ENCODE measurements at places on chromosomes 2 and 18.

GRCh38 chr2:54757500-54757899 is 34.0 kb downstream of the EML6 start:
- DNase-seq: no peak

- DNase-seq: no peak
These were observed 40.4 kb downstream of the FRZB start for GRCh38 chr2:182826064-182826463.

DNA sequence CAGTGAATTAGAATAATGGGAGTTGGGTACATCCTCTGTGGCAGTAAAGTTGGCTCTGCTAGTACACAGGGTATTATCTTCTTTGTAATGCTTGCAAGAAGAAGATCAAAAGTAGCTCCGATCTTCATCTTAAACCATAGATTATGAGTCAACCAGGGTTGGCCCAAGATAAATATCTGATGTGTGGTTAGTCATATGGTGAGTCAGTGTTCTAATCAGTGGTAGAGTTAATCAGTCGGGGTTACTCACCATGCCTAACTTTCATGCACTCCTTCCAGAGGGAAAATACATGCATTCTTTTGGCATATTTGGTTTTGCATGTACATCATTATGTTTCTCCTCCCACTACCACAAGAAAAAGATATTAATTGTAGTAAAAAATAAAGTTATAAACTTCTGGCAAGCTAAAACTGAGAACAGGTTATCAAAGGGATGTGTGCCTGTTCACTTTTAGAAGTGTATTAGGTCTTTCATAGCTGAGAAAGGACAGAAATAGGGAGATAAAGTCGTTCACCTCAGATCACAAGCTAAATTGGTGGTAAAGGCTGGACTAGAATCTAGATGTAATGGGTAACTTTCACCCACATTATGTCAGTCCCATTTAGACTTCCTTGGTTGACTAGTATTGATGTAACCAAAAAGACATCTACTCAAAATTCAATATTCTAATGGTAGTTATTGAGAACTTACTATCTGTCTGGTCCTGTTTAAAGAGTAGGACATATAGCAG is 684.4 kb downstream of the IRS1 start:
- DNase-seq: no peak

DNA sequence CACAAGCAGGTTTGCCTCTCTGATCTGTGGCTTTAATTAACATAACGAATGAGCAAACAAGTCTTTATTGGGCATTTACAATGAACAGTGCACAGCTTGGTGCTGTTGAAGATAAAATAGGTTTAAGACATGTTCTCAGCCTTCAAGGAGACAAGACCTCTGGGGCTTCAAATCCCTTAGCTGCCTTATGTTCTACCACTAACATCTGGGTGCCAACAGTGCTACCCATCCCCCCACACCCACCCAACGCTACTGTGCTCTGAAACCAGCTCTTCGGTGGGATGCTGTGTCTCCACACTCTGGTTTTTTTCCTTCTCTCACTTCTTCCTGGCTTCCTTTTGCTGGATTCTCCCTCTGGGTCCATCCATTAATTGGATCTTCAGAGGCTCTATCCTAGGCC is 14.1 kb upstream of the B3GNT2 start:
- DNase-seq: no peak

DNA sequence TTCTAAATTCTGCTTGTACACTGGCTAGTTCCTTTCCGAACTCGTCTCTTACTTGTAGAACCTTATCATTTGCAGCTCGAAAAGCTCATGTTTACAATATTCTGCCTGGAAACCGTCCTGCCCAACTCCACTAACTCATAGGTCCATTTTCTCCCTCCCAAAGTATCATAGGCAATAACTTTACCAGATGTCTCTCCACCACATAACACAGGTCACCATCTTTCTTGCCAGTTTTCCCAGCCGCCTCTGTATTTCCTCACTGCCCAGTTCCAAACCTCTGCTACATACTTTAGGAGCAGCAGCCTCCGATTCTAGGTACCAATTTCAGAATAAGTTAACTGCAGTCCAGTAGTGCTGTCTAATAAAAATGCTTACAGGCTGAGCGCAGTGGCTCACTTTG is 259.5 kb downstream of the GLI2 start:
- no peak for DNase-seq

- DNase-seq: no peak
These were observed 53.8 kb upstream of the ALPP start for GRCh38 chr2:232324778-232325177.

- DNase-seq: no peak
These were observed 32.4 kb upstream of the IL1R1 start for GRCh38 chr2:102110171-102110570.

DNA sequence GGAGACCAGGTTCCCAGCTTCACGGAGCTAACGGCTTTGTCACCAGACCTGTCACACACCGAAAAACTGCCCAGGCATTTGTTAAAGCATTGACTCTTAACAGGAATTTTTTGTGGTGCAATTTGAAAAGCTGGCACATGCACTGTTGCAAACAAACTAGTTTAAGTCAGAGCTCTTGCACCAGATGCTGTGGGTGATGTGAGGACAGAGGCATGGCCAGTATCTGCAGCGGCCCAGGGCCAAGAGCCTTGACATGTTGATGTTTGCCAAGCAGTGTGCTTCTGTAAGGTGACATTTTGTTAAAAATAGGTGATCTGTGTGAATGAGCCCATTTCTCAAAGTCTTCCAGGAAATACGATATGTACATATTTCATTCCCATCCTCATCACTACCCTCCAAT is 142.5 kb downstream of the MTCL1 start:
- DNase-seq: no peak

DNA sequence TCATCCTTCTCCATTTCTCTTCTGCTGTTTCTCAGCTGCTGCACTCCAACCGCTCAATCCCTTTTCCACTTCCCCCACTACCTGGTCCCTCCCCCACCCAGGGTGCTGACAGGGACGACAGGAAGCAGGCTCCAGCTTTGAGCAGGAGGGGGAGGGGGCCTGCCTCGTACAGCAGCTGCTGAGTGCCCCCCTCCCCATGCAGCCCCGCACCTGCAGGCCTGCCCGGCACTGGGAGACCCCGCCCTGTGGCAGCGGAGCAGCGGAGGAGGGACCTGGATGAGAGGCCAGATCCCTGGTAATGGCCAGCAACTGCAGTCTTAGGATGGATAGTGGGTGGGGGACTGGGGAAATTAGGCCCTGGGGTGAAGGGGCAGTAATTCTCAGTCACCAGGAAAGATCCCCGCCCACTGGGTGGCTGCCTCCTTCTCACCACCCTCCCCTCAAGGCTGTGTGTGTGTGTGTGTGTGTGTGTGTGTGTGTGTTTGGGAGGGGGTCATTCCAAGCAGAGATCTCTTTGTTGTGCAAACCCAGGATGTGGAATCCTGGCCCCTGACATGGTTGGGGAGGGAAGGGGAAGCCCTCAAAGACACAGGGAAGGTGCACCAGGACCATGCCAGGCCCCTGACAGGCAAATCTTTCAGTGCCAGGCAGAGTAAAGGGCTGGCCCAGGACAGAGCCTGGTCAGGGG is 6.8 kb upstream of the CRYBA2 start:
- no peak for DNase-seq

DNA sequence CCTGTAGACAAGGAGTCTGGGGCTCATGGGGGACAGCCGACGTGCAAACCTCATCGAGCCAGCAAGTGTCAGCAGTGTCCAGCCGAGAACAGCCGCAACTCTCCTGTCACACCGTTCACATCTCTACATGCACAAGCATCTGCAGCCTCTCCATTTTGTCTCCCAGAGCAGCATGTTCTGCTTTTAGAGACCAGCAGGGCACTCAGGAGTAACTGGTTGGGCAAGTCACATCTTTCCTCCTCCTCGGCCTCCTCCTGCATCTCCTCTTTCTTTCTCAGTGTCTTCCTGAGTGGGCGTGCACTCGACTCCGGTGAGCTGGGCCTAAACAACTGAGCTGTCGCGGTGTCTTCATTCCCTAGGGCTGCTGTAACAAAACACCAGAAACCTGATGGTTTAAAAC is 249.9 kb downstream of the SH3BP4 start:
- DNase-seq: no peak

DNA sequence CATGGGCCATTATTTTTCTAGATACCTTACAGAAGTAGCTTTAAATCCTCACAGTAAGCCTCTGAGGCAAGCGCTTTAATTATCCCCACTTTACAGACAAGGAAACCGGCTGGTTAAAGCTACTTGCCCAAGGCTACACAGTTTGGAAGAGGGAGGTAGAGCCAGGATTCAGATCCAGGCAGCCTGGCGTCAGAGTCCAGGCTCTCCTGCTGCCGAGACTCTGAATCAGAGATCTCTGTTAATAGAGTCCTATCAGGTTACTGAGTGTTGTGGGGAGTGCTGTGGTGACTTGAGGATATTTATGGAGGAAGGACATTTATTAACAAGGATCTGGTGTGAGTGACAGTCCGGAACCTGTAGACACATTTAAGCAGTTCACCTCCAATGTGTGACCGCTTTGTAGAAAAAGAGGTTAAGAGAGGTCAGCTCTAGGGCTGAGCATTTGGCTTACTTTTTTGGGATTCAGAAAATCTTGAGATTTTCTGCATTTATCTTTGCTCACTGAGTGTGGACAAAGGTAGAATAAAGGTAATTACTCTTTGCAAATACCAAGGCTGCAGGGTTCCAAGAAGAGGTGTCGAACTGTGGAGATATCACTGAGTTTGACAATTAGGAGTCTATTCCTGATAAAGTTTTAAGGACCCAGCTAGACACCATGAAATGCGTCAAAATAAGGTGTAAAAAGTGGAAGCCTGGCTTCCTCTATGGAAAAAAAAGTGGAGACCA is 1.6 kb upstream of the CEP192 start:
- no peak for DNase-seq

DNA sequence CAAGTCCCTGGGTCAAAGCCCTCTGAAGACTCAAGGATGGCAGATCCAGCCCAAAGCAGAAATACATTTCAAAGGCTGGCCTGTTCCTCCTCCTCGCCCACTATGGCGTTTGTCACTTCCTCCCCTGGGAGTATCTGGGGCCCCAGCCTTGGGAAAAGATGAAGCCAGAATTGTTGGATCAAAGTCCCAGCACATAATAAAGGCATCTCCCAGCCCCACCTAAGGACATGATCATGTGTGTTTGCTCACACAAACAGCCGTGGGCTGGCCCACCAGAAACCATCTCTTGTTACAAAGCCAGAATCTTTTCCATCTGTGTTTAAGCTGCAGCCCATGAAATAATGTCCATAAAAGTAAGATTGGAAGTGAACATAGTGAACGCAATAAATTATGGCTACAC is 50.1 kb upstream of the HAAO start:
- DNase-seq: no peak

DNA sequence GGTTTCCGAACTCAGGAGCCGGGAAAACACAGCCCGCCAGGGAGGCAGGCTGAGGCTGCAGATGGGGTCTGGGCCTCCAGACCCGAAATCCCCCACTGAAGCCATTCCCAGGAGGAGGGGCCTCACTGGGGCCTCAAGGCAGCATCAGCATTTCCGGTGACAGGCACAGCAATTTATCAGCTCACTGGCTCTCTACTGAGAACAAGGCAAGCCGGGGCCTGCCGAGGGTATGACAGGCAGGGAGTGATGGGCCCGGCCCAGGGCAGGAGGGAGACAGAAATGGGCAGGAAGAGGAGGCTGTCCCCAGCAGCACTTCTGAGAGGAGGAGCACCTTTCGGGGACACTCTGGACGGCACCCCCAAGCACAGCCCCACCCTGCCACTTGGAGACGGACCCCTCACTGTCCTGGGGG is 12.5 kb downstream of the SDC1 start:
- no peak for DNase-seq

DNA sequence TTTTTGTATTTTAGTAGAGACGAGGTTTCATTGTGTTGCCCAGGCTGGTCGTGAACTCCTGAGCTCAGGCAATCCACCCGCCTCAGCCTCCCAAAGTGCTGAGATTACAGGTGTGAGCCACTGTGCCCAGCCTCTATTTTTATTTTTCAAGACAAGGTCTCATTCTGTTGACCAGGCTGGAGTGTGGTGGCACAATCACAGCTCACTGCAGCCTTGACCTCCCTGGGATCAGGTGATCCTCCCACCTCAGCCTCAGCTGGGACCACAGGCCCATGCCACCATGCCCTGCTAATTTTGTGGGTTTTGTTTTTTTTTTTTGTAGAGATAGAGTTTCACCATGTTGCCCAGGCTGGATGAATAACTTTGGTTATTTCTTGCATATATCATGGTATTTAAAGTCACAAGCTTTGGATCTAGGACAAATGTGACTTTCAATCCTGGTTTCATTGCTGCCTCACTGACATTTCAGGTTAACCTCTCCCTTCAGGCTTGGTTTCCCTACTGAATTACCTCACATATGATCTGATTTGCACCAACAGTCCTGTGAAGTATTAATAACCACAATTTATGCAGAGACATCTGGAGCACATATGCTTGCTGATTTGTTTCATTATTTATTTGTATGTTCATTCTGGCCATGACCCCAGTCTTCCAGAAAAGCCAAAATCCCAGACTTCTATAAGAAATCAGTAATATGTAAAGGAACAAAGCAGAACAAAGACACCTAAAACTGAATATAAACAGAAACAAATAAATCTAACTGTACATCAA is 17.5 kb upstream of the RAB31 start:
- DNase-seq: no peak

GRCh38 chr18:44700652-44701051 is 20.0 kb downstream of the SETBP1 start:
- no peak for DNase-seq

- no peak for DNase-seq
These were observed 78.7 kb downstream of the GRB14 start for GRCh38 chr2:164542581-164543021.
